ENCODE measurements at places on chromosomes 16 and 17.

DNA sequence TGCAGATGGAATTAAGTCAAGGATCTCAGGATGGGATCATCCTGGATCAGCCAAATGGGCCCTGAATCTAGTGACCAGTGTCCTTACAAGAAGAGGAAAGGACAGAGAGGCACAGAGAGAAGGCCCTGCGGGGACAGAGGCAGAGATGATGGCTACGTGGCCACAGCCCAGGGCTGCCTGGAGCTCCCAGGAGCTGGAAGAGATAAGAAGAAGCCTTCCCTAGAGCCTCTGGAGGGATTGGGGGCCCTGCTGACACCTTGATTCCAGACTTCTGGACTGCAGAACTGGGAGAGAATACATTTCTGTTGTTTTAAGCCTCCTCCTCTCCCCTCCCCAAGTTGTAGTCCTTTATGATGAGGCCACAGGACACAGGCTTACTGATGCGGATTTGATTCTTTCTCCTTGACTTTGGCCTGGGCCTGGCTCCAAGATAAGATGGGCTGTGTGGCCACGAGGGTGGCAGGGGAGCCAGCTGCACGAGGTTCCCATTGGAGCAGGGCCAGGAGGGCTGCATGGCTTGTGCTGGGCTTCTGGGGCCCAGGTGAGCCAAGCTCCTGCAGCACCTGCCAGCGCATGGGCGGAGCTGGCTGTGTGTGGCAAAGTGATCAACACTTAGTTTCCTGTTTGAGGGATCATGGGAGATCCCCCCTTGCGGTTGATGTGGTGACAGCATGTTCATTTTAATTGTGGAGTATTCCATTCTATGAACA is 146.1 kb downstream of the IRF8 start:
- no peak for DNase-seq

DNA sequence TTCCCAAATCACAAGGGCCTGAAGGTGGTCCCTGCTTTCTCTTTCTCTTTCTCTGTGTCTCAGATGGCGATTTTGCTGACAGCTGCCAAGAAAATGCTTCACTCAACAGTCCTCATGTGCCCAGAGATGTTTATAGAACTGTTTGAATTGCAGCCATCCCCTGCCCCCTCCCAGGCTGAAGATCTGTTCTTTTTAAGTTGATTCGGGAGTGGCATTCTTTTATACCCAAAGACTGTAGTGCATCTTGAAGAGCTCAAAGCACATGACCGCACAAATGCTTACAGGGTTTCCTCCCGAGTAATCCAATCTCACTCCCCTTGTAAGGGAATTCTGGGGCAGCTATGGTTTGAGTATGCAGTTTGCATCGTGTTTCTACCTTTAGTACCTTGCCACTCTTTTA is 75.7 kb downstream of the SEC14L1 start:
- no peak for DNase-seq

GRCh38 chr16:53937161-53937880 is 233.4 kb downstream of the FTO start:
- DNase-seq: no peak

- DNase-seq: peak; percentile 18
Observed at GRCh38 chr17:47208744-47209488, at the start of gene MYL4. TSS of gene MYL4 (plus strand) at chr17:47209348. CDS start at chr17:47209423, 75 bp downstream.

- DNase-seq: peak; percentile 43
Observed at GRCh38 chr17:79065105-79065670, 9.4 kb upstream of the ENGASE start.

GRCh38 chr17:7825206-7825990 is 8.6 kb upstream of the KDM6B start:
- peak; percentile 43 for DNase-seq

DNA sequence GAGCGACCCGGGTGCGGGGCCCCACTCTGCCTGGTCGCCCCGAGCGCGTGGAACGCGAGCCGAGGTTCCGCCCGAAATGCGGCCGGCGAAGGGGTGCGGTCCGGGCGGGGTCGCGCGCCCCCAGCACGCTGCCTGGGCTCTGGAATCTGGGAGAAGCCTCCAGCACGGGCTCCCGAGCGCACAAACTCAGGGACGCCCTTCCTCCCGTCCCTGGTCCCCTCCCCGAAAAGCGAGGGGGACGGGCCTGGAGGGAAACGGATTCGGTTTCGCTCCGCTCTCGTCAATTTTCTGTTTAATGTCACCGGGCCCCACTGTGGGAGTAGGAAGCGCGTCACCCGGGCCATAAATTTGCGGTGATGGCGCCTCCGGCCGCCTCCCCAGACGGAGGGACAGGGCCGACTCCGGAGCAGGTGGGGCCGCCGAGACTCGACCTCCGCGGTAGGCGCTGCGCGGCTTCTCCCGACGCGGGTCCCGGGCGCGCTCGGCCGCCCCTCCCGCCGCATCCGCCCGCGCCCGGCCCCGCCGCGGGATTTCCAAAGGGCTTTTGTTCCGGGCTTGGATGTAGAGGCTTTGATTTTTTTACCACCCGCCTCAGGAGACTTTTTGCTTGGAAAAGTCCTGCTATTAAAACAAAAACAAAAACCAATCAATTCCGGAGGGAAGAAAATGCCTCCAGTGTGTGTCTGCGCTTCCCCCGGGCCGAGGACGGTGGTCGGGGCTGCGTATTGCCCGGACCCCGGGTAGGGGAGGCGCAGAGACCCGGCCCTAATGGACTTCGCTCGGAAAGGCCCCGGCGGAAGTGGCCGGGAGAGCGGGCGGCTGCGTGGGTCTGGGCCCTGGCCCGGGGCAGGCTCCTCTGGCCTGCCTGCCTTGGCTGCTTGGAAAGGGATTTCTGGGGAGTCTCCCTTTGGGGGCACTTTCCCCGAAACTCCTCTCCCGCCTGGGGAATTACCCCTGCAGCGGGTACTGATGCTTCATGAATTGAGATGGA is 7.9 kb upstream of the BAHCC1 start:
- DNase-seq: peak; percentile 74

GRCh38 chr17:74192950-74193781 is 10.3 kb upstream of the RPL38 start:
- DNase-seq: no peak

DNA sequence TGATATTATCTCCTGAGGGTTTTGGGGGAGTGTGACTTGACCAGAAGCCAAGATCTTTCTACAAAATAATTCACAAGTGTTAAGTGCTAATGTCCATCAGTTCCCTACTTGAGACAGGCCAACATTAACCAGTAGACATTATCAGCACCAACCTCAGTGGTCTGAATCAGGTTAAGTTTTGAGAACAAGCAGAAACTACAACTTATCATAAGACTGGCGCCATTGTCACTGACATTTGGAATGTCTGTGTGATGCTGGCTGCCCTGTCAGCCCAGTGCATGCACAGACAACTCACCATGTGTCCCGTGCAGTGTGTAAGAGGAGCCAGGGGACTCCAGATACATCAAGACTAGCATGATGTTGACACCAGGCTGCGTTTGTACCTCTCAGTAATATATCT is 76.8 kb downstream of the CCDC182 start:
- DNase-seq: no peak

GRCh38 chr17:38606646-38607611 is 1.2 kb upstream of the SRCIN1 start:
- no peak for DNase-seq

GRCh38 chr16:31874366-31875111 is 932 bp downstream of the ZNF267 start:
- peak; percentile 62 for DNase-seq

- DNase-seq: no peak
Observed at GRCh38 chr17:80539022-80539641, 5.5 kb upstream of the RPTOR start.

GRCh38 chr17:70270554-70270953 is 101.2 kb downstream of the KCNJ2 start:
- DNase-seq: no peak

GRCh38 chr16:85642762-85643358 is 29.7 kb downstream of the GSE1 start:
- DNase-seq: no peak

DNA sequence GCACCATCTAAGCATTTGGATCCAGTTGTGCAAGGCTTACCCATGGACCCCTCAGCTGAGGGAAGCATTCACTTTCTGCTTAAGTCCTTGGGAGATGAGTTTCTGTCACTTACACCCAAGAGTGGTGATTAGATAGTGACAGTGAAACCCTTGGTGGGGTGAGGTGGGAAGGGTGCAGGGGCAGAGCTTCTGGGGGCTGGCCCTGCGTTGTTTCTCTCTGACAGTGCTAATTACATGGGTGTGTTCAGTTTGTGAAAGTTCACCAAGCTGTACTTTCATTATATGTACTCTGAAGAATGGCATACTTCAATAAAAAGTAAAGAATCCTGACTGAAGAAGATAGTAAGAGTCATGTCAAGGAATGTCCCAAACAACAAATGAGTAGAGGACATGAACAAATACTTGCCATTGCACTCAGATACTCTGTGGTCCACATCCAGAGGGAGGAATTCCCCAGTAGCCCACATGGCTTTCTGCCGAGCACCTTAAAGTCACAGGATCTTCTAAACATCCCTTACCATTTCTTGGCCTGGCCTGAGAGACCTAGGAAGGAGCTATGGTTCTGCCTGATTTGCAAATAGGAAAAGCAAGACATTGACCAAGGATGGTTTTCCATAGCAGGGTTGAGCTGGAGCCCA is 8.4 kb downstream of the CHST6 start:
- peak; percentile 40 for DNase-seq

DNA sequence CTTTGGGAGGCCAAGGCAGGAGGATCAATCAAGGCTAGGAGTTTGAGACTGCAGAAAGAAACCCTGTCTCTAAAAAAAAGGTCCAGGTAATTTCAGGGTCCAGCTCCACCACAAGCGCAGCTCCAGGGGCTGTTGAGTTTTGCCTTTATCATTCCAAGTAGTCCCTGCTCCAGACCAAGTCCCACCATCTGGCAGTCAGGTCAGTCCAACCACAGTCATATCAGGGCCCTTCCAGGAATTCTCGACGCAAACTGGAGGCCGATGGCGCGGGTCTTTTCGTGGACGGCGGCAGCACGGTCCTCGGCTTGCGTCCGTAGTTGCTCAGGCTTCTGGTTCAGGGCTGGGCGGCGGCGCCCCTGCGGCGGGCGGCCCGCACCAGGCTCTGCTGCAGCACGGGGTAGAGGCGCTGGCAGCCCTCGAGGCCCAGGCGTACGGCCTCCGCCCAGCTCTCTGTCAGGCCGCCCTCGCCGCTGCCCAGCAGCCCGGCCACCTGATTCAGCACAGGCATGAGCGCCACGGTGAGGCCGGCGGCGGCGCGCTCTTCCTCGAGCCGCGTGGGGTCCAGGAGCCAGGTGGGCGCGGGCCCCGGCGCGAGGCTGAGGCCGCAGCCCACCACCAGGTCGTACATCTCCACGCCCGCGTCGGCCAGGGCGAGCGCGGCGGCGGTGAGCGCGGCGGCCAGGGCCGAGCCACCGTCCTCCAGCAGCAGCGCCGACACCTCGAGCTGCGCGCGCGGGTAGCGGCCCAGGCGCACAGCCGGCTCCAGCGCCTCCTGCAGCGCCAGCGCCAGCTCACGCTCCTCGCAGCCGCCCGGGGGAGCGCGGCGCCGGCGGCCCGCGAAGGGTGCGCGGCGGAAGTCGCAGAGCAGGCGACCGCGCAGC is 752 bp downstream of the EXOSC6 start:
- peak; percentile 56 for DNase-seq

DNA sequence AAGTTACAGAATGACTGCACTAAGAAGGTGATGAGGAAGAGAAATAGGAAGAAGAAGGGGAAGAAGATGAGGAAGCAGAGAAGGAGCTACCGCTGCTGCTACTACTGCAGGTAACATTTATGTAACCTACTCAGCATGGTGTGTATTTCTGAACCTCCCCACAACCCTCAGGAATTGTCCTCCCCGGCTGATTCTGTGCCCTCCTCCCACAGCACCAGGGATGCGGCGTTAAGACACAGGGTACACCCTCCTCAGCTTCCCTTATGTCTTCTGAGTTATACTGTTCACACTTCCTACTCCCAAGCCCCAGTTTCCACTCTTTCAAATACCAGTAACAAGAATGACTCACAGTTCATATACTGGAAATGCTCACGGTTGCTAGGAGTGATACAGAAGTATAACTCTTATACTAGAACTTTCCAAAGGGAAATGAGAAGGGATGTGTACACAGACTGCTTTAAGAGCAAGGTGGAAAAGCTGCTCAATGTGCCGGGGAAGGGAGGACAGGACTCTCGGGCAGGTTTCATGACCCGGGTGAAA is 224.5 kb upstream of the PSMD7 start:
- no peak for DNase-seq

DNA sequence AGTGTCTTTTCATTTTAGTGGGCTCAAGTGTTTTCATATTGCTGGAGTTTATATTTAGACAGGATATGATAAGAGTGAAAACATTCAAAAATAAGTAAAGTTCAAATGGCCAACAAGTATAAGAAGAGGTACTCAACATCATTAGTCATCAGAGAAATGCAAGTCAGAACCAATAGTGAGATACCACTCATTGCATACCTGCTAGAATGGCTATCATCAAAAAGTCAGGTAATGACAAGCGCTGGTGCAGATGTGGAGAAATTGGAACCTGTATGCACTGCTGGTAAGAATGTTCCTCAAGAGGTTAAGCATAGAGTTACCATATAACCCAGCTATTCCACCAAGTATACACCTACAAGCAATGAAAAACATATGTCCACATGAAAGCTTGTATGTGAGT is 87.8 kb downstream of the WNT3 start:
- DNase-seq: no peak

- DNase-seq: peak; percentile 20
Observed at GRCh38 chr17:5209396-5209795, 17.7 kb upstream of the ZNF594 start.

- DNase-seq: peak; percentile 99
Observed at GRCh38 chr16:88306860-88307545, 75.8 kb upstream of the ZNF469 start.

- DNase-seq: peak; percentile 73
Observed at GRCh38 chr16:51152691-51153576, 1.9 kb upstream of the SALL1 start.

GRCh38 chr16:67489401-67490083 is 6.2 kb upstream of the AGRP start:
- no peak for DNase-seq

DNA sequence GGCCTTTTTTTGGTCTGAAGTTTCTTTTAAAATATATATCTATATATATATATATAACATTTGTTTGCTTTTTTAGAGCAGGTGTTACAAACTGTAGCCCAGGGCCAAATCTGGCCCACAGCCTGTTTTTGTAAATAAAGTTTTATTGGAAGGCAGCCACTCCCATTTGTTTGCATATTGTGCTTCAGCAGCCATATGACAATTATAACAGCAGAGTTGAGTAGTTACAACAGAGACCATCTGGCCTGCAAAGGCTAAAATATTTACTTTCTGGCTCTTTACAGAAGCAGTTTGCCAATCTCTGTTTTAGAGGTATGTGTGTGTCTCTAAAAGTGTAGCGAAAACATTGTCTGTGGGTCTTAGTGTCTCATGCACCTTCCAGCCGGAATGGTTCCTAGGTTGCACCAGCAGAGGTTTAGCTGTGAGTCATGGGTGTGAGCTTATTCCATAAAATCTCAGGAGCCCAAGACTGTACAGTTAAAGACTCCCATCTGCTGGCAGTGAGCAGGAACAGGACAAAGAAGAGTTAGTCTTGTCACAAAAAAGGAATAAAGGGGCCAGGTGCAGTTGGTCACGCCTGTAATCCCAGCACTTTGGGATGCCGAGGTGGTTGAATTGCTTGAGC is 23.8 kb downstream of the LCMT1 start:
- peak; percentile 67 for DNase-seq

DNA sequence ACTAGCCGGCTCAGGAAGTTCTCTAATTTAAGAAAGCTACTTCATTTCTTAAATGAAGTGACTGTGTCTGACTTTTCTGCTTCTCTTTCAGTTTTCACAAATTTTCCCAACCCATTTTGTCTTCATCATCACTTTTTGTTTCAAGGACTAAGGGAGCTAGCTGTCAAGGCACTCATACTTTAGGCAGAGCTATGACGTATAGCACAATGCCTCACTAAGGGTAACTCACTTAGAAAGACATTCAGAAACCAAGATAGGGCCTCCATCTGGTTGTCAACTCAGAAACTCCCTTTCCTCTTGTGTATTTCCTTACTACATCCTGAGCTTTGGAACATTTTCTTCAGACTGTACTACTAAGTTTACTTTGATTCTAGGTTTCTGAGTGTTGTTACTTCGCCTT is 397.9 kb downstream of the TOX3 start:
- DNase-seq: no peak
